ENCODE measurements at places on chromosomes 2 and 18. TPM values are rescaled to one million over a fixed set of nuclear protein-coding genes. Genes with fewer than 3 reads are reported as not detected.

GRCh38 chr2:227774011-227774624 lies 28.4 kb downstream of the SCYGR8 start:
- DNase-seq = no peak

GRCh38 chr2:184566716-184567115 lies 31.6 kb upstream of the ZNF804A start:
- DNase-seq = no peak

GRCh38 chr2:100783987-100784386 lies 36.0 kb upstream of the NPAS2 start:
- no peak for DNase-seq

- no peak for DNase-seq
Measured at GRCh38 chr2:144583741-144584453, 64.0 kb upstream of the ZEB2 start.

INHBB gene
- total RNA-seq = 24.1 TPM

SLC39A10 gene
- total RNA-seq = 20.3 TPM

DCTN1 gene
- 83.4 TPM for total RNA-seq

ALK gene
- 0.32 TPM for total RNA-seq
